ENCODE measurements at places on chromosomes 4 and X.

DNA sequence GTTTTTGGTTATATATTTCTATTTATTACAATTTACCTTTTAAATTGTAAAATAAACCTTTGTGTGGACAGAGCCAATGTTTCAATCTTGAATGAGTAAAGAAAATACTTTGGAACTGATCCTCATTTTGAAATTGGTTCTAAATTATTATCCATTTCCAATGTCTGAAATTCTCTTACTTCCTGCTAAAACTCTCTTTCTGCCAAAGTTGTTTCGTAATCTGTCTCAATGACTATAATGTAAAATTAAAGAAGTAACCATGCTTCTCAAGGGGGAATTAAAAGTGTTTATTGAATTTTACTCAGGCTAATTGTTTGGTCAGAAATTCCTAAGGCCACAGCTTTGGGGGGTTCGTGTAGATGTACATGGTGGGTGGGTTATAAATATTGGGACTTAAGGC is 34.8 kb downstream of the YIPF6 start:
- no peak for DNase-seq

DNA sequence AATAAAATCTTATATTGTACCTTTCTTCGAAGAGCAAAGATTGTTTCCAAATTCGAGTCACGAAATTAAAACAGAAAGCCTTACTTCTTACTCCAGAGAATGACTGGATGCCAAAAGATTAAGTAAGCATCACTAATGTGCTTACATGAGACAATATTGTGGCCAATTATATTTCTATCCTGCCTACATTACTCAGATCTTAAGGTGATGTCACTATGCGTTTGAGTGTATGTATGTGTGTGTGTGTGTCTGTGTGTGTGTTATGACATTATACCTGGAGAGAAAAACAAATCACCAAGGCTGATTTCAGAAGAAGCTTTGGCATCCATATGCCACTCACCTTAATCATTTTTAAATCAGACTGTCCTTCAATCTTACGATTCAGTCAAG is 556.3 kb downstream of the PPARGC1A start:
- no peak for DNase-seq

- no peak for DNase-seq
Measured at GRCh38 chr4:26520728-26521450, 30.6 kb upstream of the CCKAR start.

DNA sequence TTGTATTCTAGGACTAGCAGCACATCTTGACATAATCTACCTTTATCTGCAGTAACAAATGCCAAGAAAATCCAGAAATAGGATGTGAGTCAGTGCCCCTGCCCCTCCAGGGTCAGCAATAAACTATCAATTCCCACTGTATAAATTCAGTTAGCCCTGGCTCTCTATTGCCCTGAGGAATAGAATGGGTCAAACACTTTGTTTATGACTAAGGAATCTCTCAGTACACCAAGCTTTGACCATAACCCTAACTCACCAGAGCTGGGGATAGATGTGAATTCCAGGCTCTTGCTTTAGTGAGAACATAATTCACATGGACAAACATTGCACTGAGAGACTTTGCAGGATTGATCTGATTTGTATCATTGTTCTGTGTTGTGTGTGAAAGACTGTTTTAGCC is 82.3 kb downstream of the CXXC4 start:
- no peak for DNase-seq

DNA sequence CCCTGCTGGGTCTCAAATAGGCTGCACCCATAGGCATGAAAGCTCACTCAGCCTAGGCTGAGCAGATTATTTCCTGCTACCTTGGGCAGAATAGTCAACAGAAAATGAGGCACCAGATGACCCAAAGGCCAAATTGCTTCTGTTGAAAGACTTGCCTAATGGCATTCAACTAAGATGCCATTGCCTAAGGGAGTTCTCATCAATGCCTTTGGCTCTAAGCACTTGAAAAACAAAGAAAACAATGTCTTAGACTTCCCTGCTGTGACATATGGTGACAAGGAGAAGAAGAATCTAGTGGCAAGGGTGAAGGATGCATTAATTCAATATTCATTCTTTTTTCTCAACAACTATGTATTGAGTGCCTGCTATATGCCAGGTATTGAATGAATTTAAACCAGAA is 25.7 kb upstream of the PCDH19 start:
- DNase-seq, result no peak

- no peak for DNase-seq
Measured at GRCh38 chrX:149650162-149650561, 18.6 kb upstream of the TMEM185A start.
